ENCODE measurements at places on chromosomes 2 and 18.

- DNase-seq, result no peak
These were observed 11.9 kb upstream of the TET3 start for GRCh38 chr2:73972846-73973245.

DNA sequence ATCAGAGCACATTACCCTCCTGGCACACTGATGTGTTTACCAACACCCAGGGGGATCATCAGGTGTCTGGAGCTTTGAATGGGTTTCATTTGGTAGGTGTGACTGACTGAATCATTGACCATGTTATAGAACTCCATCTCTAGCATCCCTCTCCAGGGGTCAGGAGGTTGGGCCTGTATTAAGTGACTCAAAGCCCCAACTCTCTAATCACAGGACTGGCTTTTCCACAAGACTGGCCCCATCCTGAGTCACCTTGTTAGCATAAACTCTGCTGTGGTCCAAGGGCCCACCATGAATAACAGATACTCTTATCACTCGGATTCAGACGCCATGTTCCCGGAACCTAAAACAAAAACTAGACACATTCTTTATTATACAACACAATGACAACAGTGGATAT is 125.9 kb upstream of the NDUFV2 start:
- DNase-seq, result no peak

DNA sequence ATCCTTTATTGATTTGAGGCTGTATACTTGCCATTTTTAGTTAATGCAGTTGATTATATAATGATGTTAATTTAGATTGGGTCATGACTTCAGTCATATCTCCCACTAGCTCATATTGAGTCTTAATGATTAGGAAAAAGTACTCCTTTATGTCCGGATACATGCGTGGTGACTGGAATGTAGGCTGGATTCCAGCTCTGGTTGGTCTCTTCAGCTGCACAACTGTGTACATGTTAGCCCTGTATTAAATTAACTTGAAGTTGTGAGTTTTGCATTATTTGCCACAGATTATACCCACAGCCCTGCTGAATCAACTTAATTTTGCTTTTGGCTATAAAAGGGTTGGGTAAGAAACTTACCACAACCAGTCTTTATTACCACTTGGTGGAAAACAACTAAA is 22.5 kb downstream of the MOB4 start:
- no peak for DNase-seq

DNA sequence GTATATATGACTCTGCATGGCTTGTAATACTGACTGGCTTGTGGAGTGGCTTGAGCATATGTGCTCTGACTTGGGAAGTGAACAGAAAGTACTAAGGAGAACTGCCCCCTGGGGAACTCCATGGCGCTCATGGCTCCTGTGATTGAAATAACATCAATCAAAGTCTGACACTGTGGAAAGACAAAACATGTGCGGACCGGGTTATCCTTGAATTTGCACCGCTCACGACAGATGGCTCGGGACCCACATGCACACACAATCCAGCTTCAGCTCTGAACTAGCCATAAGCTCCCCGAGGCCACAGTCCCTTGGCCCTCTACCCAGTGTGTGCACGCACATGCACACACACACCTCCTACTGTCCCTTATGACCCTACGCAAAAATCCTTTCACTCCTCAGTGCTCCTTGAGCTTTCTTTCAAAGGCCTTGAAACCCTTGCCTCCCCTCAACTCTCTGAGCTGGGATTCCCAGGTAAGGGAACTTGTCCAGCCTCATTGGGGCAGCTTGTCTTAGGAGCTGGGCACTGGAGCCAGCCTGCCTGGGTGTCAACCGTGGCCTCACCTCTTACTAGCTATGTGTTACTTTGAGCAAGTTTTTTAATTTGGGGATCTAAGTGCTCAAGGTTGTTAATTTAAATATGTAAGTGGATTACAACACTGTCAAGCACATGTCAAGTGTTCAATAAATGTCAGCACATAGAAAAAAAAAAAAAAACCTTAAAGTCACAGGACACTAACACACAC is 43.6 kb downstream of the MRPS5 start:
- DNase-seq, result no peak

GRCh38 chr18:56770097-56770496 is 118.9 kb downstream of the WDR7 start:
- no peak for DNase-seq

- no peak for DNase-seq
These were observed 29.6 kb downstream of the CYBRD1 start for GRCh38 chr2:171551836-171552235.

DNA sequence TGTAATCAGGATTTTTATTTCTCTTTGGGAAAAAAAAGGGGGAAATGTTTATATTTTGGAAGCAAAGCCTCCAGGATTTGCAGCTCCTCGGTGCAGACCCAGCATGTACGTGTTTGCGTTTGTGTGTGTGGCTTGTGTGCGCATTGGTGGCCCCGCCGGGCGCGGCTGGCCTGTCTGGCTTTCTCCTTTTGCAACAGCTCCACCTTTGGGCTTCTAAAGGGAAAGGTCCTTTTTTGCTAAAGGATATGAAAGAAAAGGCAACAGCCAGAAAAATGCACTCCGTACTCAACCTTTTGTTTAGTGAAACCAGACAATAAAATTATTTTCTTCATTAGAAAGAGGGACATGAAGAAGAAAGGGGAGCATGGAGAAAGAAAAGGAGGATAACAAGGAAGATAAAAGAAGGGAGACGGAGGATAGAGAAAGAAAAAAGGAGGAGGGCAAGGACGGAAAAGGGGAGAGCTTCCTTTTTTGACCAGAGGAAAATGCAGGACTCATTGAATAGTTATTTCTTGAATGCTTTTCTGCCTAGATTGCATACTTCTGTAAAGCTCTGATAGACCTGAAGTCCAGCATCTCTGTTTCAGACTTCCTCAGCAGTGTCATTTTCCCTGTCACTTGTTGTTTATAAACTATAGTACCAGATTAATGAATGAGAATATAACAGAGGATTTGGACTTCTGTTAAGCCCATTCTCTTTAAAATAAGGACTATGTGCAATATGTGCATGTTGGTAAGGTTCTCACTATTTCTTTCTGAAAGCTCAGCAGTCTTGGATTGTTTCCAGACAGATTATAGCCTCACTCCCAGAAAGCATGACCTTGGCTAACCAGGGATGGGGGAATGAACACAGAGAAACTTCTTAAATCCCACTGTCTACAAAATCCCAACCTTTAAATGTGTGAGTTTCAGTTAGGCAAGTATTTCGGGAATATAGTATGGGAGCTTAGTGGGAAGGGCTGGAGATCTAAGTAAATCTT is 563.1 kb upstream of the PIK3C3 start:
- DNase-seq, result peak; percentile 4

DNA sequence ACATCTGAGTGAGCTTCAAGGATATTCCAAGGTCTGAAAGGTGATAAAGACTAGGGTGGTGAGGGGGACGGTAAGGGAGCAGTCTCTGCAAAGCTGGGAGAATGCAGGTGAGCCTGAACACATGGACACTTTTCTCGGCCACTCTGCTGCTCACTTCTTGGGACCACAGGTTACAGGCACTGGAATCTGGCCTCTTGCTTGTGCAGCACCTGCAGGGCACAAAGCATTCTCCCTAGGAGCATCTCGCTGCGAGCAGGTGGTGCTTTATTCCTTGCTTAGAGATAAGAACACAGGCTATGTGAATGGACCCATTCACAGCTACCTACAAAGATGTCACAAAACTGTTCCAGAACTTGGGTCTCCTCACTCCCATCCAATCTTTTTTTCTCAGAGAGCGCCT is 153.2 kb downstream of the DDX1 start:
- DNase-seq, result no peak

GRCh38 chr18:79888016-79888415 is 63.4 kb downstream of the SLC66A2 start:
- no peak for DNase-seq

DNA sequence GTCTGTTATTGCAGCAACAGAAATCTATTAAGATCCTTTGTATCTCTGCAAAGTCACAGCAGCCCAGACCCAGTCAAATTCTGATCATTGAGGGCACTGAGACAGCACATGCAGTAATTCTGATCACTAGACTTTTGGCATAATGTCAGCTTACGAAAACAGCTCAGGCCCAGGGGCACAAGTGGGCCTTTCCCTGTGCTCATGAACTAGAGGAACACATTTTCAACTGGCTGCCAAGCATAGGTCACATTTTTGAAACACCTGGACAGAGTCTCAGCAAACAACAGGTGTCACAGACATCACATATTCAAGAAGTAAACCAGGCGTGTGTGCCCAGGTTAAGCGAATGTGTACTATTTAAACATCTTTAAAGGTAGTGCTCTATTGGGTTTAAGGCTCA is 13.7 kb downstream of the DOCK10 start:
- no peak for DNase-seq

- no peak for DNase-seq
These were observed 209.8 kb downstream of the GBX2 start for GRCh38 chr2:235958221-235958930.

- no peak for DNase-seq
These were observed 853 bp downstream of the GNAL start for GRCh38 chr18:11689669-11690565.

GRCh38 chr2:42924418-42924886 is 132.1 kb upstream of the HAAO start:
- no peak for DNase-seq

- DNase-seq, result no peak
These were observed 420.7 kb upstream of the SALL3 start for GRCh38 chr18:78558948-78559347.

DNA sequence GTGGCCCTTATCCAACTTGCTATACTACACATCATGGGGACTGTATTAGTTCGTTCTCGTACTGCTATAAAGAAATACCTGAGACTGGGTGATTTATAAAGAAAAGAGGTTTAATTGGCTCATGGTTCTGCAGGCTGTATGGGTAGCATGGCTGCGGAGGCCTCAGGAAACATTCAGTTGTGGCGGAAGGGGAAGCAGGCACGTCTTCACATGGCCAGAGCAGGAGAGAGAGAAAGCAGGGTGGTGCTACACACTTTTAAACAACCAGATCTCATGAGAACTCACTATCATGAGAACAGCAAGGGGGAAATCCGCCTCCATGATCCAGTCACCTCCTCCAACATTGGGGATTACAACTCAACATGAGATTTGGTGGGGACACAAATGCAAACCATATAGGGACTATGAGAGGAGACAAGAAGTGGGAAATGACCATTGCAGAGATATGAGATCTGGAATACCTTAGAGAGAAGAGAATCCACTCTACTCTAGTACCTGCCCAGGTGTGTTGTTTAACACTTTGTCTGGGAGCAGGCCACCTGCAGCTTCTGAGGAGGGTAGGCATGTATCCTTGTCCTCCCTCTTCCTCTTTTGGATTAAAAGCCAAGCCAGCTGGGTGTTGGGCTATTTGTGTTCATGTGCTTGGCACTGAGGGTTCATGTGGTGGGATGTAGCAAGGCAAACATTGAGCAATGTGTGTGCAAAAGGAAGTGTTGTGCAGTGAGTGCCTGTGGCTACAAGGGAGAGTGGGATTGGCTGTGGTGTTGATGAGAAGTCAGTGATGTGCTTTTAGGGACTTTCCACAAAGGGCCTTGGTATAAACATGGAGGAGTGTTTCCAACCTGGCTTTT is 22.8 kb downstream of the TTLL4 start:
- no peak for DNase-seq

GRCh38 chr18:37567061-37567993 is 1.7 kb upstream of the CELF4 start:
- no peak for DNase-seq

- no peak for DNase-seq
These were observed 201.9 kb upstream of the APCDD1 start for GRCh38 chr18:10252494-10252893.

DNA sequence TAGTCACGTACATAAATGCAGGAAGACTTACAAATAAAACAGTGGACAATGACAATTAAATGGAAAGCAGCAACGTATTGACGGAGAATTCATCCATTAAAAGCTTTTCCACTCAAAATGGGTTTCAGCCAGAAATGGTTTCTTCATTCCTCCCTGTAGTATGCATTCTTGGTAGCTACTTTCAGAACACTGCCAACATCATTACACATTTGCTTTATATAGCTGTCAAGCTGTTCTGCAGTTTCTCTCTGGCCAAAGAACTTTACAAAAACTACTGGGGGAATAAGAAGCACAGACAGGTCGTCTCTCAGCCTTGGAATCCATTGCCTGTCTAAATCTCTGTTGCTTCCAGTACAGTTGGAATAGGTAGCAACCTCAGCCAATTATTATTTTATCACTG is 84.1 kb upstream of the NCKAP5 start:
- DNase-seq, result no peak

DNA sequence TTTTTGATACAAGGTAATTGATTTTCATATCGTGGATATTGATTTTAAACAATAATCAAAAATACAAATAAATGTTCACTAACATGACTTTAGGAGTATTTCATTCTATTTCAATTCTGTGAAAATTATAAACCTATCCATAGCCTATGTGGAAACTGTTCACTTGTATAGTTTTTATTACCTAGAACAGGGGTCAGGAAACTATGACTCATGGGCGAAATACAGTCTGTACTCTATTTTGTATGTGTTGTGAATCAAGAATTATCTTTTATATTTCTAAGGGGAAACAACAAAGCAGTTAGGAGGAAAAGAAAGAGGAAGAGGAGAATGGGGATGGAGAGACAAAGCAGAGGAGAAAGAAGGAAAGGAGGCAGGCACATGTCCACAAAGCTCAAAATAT is 181.7 kb upstream of the VRK2 start:
- no peak for DNase-seq

- no peak for DNase-seq
These were observed 442.1 kb upstream of the DCC start for GRCh38 chr18:51897884-51898283.

- no peak for DNase-seq
These were observed 39.4 kb upstream of the ATL2 start for GRCh38 chr2:38416296-38417036.

DNA sequence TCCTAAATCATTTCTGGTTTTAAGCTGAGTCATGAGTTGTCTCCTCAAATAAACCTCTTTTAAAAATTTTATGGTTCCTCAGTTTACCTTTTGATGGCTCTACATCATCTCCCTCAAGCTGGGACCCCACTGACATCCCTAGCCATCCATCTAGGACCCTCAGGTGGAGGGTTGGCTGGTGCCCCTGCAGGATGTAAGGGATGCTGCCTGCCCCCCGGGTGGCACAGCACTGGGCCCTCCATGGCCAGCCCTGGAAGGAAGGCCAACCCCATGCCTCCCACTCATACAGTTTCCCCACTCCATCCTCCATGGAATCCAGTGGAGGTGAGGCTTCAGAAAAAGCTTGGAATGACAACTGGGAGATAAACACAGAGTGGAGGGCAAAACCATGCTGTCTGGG is 17.2 kb upstream of the GPC1 start:
- DNase-seq, result no peak

DNA sequence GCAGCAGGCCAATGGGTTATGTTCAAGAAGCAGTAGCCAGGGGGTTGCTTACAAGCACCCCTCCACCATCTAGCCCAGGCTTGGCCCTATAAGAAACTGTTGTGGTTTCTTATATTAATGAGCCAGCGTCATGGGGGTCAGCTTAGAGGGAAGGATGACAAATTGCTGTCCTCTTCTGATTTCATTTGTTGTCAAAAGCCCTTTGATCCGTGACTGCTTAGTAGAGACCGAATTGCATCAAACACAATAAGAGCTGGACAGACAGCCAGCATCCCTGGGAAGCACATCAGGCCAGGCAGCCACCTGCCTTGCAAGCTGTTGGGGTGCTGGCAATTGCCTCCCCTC is 206.6 kb upstream of the SETBP1 start:
- DNase-seq, result no peak

- no peak for DNase-seq
These were observed 128.6 kb downstream of the MSTN start for GRCh38 chr2:189933911-189934399.

- DNase-seq, result no peak
These were observed 945 bp downstream of the HAT1 start for GRCh38 chr2:171923206-171923605.

GRCh38 chr18:79167526-79168190 is 98.5 kb downstream of the ATP9B start:
- DNase-seq, result no peak

- DNase-seq, result no peak
These were observed 48.5 kb upstream of the LOXHD1 start for GRCh38 chr18:46705521-46705920.
